ENCODE measurements at places on chromosomes 2 and 18.

- no peak for DNase-seq
Observed at GRCh38 chr2:64730551-64731262, 77.0 kb upstream of the SERTAD2 start.

- no peak for DNase-seq
Observed at GRCh38 chr18:32057624-32058165, 34.0 kb upstream of the RNF138 start.

- no peak for DNase-seq
Observed at GRCh38 chr2:108634576-108635160, 84.6 kb upstream of the RANBP2 start.

- DNase-seq: no peak
Observed at GRCh38 chr2:167575276-167575675, 672.1 kb downstream of the STK39 start.

DNA sequence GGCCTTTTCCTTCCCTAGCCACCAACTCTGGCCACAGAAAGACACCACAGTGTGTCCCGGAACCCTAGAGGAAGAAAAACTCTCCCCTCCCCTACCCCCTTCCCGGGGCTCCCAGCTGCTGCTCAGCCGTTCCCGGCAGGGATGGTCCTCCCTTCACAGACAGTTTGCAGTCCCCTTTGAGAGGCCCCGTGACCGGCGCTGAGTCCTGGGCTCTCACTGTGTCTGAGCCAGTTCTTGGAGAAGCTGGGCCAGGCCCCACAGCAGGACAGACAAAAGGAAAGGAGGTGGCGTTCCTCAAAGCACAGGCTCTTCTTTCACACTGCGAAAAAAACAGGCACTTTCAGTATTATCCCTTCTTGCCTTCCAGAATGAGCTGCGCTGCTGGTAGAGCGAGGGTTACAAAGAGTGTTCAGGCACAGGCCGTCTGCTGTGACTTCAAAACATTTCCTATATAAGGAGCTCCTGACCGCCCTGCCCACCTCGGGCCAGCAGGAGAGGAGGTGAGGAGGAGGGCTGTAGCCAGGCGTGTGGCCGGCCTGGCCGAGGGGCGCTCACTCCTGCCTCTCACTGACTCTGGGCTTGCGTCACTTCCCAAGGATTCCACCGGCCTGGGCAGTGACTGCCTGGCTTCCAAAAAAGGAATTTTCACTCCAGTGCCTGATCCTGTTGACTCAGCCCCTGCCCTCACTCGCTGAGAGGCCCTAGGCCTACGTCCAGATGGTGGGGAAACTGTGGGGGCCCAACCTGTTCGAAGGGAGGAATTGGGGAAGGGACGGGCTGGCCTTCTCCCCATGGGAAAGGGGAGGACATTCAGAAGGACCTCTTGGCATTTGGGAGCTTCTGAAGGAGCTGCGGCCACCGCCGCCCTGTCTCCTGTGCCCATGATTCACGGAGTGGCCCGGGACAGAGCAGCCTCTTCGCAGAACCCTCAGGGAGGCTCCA is 24.9 kb downstream of the CIDEA start:
- peak; percentile 89 for DNase-seq

DNA sequence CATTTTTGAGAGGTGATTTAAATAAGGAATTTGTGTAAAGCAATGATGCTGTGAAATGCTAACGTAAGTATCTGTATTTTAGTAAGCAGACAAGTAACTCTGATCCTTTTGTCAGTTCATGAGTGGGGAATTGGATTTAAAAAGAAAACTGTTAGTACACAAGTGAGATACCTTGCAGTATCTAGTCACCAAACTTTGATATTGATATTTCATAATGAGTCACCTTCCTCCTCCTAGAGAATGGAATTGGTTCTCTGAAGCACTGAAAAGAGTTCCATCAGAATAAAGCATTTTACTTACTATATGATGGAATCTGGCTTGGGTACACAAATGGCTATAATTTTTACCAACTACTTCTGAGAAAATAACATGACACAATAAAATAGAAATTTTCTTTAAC is 232.2 kb downstream of the ZNF804A start:
- DNase-seq: no peak

DNA sequence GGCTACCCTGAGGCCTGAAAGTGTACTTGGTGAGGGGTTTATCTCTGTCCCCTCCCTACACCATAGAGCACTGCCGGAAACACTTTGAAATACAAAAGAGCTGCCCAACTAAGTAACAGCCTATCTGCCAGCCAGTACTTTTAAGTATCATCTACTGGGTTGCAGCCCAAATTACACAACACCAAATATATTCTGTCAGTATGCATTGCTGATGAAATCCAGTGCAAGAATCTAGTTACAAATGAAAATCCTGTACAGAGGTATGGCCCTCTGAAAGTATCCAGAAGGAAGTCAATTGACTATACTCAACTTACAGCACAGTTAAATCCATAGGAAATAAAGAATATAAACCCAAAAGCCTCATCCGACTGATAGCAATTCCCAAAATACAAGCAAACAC is 280.8 kb downstream of the CCDC85A start:
- DNase-seq: no peak

DNA sequence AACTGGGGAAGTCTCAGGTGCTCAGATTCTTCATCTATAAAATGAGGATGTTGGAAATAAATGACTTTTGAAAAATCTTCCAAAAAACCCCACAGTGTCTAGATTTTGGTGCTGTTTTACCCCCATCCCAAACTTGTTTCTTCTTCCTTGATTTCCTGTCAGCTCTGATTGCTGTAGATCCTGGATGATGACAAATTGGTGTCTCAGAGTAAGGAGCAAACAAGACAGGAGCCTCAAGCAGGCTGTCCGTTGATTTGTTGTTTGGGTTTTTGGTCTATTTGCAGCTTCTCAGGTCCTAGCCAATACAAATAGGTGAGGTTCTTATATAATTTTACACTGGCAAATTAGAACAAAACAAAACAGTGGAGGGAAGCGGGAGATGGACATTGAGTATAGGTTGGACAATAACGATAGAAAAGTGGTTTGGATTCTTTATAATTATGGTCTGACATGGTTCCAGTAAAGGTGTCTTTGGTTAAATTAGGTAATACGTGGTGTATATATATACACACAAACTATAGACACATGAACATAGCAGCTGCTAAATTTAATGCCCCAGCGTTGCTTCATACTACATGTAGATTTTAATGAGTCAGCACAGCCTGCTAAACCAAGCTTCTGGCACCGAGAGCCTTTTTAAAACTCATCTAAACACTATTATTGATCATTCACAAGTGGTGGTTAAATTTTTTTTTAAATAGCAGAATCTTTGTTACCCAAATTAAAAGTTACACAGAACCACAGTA is 142.5 kb downstream of the FMNL2 start:
- no peak for DNase-seq

GRCh38 chr2:181054843-181055242 is 74.4 kb downstream of the UBE2E3 start:
- DNase-seq: no peak

DNA sequence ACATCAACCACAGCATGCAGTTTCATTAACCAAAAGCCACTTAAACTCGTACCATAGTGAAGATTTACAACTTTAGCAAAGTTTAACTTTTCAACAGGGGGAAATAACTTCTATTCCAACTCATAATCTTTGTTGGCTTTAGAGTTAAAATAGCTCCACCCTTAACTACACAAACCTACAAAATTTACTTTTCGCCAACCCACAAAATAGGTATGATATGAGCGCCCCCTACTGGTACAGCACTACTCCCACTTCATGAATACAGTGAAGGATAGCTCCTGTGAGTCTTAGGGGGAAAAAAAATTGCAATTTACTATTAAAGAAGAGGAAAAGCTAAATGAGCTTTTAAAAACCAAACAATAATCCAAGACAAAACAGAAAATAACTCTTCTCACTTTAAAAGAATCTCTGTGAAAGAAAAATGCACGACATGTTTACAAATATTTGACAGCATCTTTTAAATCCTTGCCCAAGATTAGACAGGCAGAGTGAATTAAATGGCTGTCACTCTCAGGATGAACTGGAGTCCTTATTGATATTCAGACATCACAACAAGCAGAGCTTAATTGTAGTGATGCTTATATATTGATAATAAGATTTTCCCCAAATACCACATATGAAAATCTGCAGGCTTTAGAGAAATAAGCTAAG is 32.2 kb downstream of the TMEFF2 start:
- DNase-seq: peak; percentile 50

DNA sequence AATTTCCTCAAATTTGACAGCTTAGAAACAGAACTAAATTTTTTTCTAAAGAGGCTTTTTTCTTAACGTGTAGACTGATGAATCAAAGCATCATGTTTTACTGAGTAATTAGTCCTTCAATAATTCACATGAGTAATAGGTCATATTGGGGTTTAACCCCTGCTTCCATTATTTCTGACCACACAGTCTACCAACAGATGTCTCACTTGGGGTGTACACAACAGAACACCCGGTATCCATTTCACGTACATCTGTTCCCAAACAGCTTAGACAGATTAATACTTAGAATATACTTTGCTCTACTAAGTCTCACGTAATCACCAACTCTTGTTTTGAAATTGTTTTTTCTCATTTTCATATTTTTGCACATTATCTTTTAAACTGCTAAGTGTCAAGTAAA is 14.8 kb downstream of the CERKL start:
- no peak for DNase-seq

Measured in iPS-NIHi11 (cell line).